Cortex of kidney (tissue), 1 donor: ENCODE measurements at places on chromosomes 16 and 17.

DNA sequence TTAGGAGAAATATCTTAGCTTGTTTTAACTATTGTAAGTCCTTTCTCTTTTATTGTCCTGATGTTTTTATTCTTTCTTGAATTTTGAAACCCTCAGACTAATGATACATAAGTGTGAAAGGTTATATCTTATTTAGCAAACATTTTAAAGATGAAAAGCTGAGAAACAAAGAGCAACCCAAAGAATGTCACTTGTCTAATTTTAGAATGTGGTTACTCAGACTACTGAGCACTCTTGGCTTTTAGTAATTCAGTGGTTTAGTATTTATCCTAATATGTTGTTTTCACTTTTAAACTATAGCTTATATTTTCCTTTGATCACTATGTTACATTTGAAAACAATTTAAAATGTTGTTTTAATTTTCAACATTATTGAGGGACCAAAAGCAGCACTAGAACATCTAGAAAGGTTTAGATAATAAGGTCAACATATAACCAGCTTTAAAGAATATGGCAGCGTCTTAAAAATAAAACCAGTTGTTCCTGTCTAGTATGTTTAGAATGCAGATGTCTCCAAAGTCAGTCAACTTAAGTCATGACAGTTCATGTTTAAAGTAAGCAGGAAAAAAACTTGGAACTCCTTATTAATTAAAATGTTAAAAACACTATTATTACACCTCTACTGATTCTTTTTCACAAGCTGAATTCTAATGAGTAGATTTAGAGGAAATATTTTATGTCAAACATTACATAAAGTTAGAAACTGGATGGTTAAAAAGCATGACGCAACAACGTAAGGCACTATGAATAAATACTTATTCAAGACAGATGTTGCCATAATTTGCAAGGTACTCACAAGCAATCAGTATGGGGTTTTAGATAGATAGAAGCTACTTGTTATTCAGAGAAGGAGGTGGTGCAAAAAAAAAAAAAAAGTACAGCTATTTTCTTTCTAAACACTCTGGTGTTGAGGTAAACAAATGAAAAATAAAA is 2.4 kb downstream of the MBTD1 start:
- DNase-seq, result no peak

DNA sequence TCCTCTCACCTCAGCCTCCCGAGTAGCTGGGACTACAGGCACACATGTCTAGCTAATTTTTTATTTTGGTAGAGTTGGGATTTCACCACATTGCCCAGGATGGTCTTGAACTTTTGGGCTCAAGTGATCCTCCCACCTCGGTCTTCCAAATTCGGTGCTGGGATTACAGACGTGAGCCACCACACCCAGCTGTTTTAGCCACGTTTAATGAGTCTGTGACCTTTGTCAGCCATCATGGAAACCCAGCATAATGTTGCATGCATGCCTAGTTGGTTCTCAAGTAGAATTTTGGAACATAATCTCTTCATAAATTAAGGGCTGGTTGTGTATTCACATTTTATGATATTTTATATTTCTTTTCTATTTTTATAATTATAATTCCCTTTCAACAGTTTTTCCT is 42.0 kb downstream of the GOSR1 start:
- DNase-seq, result no peak

- no peak for DNase-seq
Observed at GRCh38 chr16:4911970-4912386, 25.0 kb downstream of the PPL start.

DNA sequence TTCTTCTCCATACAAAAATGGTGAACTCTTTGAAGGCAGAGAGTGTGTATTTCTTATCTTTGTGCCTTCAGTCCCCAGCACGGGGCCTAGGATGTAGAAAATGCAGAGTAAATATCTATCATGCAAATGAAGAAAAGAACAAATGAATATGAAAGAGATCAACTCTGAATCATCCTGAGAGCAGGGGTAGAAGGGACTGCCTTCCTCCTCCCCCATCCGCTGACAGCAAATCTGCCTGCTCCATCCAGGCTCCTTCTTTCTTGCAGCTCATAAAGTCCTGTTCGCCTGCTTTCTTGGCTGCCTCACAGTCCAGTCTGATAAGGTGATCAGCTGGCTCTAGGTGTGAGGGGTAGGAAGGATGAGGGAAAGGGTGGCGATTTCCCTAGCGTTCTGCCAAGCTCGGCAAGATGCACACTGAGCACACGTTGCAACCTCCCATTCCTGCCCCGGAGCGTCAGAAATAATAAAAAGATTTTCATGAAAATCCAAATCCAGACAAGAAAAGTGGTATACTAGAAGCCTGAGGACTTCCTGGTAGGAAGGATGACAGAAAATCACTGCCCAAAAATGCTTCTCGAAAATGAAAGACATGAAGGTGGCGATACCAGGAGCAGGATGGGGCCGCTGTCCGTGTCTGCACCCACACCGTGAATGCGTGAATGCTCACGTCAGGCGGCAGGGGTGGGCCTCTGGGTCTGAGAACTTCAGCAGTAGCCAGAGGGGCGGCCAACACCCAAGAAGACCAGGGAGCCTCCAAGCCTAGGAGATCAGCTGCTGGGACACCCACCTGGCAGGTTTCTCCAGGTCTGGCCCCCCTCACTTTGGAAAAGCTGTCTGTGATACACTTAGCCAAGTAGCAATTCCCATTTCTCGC is 67.1 kb downstream of the VPS53 start:
- DNase-seq, result no peak

DNA sequence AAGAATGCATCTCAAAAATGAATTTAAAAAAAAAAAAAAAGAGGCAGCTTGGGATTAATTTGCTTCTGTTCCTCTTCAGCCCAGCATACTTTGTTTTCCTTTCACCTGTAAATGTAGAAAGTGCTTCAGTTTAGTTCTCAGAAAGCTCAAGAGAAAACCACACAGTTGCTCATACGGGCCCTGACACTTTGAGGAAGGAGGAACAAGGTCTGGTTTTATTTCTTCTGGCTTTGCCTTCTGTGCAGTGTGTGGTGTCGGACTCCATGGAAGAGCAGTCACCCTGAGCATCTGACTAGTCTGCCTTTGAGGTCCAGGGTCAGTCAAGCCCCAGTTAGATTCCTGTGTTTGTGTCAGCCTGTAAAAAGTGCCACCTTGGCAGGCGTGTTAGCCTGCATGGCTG is 27.6 kb downstream of the NMT1 start:
- no peak for DNase-seq

- no peak for DNase-seq
Observed at GRCh38 chr17:48057626-48058025, 9.5 kb downstream of the NFE2L1 start.

- DNase-seq, result no peak
Observed at GRCh38 chr17:81243333-81243664, 4.2 kb downstream of the NDUFAF8 start.

DNA sequence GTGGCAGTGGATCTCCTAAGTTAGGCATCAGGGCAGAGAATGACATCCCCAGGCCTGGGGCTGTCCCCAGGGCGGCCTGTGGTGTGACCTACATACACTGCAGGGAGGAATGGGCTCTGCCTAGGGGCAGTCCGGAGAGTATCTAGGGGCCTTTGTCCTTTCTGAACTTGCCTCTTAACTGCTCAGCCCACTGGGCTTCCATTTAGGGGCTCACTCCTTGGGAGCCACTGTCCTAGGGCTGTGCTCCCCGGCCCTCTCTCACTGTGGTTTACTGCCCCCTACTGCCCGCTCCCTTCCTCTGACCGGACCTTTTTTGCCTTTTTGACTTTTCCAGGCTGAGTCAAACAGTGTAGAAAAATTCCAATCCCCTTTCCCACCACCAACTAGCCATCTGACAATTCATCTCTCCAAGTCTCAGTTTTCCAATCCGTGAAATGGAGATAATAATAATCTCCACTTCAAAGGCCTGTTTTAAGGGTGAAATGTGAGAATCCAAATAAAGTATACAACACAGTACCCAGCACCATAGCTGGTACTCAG is 66.8 kb downstream of the DNAH3 start:
- no peak for DNase-seq

DNA sequence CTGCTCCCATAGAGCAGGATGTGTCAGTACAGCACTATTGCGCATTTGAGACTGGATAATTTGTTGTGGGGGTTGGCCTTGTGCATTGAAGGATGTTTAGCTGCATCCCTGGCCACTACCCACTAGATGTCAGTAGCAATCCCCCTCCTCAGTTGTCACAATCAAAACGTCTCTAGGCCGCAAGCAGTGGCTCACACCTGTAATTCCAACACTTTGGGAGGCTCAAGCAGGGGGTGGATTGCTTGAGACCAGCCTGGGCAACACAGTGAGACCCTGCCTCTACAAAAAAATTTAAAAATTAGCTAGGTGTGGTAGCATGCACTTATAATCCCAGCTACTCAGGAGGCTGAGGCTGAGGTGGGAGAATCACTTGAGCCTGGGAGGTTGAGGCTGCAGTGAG is 48.4 kb downstream of the CENPV start:
- DNase-seq, result no peak

GRCh38 chr16:31243734-31244670 is 15.8 kb upstream of the ITGAM start:
- DNase-seq, result no peak

- no peak for DNase-seq
Observed at GRCh38 chr16:60776281-60776680, 1260.0 kb downstream of the CDH8 start.

DNA sequence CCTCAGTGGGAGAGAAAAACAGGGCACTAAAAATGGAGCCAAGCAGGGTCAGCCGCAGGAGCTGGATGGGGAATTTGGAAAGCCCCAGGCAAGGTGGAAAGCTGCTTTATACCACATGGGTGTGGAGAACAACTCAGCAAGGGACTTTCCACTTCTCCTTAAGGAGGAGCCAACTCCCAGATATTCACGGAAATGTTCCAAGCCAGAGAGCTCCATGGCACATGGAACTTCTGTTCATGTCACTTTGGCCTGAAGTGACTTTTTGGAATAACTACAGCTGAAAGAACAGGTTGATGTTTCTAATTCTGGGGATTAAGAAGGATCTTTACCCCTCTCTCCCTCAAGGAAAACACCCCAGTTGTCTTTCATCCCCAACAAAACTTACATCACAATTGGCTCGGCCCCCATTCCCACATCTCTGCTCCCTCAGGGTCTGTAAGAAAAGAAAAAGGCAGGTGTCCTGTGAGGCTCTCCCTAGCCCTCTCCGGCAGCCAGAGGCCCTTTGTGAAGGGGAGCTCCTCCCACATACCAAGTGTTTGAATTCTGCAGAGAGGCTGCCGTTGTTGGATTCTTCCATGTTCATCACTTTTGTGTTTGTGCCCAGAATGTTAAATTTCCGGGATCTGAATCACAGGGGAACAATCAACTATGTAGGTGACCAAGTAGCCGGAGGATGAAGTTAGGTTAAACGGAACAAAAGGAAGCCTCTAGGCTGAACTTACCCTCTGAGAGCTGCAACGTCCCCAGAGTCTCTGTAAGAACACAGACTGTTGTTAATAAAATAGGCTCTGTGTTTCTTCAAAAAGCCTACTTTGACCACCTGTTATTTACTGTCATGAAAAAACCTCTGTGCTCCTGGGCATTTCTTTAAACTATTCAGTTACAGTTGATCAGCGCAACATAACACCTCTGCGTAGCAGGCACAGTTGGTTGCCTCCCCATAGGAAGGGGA is 41.0 kb downstream of the STAT5A start:
- DNase-seq, result no peak

GRCh38 chr17:13735444-13735843 is 133.7 kb upstream of the HS3ST3A1 start:
- no peak for DNase-seq

- DNase-seq, result no peak
Observed at GRCh38 chr17:41792845-41793783, 6.6 kb upstream of the JUP start.

DNA sequence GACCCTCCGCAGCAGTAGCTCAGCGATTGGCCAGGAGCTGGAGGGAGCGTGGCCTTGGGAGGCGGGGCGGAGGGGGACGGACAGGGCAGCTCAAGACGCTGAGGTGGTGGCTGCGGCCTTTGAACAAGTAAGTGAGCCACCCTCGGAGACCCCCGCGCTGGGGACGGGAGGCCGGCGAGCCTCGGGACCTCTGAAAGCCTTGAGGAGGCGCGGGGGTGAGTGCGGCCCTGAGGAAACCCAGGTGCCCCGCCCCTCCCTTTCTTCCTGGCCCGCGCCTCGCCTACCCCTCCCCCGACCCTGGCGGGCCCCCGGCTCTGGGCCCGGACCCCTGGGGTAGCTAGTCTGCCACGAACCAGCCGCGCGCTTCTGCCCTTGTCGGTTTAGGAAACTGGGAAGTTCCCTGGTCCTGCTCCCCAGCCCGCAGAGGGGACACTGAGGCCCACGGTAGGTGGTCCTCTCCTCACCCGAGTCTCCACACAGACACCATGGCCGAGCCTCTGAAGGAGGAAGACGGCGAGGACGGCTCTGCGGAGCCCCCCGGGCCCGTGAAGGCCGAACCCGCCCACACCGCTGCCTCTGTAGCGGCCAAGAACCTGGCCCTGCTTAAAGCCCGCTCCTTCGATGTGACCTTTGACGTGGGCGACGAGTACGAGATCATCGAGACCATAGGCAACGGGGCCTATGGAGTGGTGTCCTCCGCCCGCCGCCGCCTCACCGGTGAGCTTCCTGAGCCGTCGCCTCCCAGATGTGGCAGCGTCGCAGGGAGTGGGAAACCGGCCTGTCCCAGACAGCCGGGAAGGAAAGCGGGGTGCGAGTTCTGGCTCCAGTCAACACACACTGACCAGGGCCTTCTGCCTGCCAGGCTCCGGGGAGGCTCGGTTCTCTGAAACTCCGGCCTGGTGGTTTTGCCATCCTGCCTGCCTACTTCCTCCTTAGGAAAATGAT is at the start of gene MAPK7:
Gene MAPK7, plus strand, starts transcription at position 83 of the 945 bp plus-strand sequence. Its CDS starts 403 bp downstream, at position 486.
- DNase-seq, result no peak

DNA sequence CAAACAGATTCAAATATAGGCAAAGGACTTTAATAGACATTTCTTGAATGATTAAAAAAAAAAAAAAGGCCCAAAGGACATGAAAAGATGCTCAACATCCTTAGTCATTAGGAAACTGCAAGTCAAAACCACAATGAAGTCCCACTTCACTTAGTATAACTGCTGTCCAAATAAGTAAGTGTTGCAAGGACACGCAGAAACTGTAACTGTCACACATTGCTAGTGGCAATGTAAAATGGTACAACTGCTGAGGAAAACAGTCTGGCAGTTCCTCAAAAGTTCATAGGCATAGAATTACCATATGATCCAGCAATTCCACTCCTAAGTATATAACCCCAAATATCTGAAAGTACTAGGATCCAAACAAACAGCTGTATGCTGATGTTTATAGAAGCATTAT is 112.7 kb downstream of the BRIP1 start:
- DNase-seq, result no peak
